ENCODE measurements at places on chromosomes 7 and 10.
A peak's percentile ranks its signal among the peaks of the same experiment; 100 is the strongest.

DNA sequence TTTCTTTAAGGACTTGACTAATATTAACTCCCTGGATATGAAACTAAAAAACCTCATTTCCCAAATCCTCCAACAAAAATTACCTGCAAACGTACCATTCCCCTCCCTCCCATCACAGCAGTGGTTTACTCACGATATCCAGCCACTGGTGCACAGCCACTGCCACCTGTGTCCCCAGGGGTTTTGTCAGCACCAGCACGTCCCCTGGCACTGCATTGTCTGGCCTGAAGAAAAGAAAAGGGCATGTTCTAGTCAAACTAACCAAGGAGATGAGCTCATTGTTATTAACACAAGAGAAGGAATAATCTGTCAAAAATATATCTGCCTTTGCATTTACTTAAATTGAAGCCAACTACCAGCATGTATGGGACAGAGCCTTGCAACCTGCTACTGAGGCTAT, 18.5 kb downstream of the SEPHS1 start:
- no peak for DNase-seq

GRCh38 chr10:78658645-78659597, 409.8 kb upstream of the ZMIZ1 start:
- no peak for DNase-seq

GRCh38 chr7:35993676-35994606, 159.1 kb upstream of the EEPD1 start:
- no peak for DNase-seq

GRCh38 chr10:129163531-129163930, 303.5 kb upstream of the MGMT start:
- no peak for DNase-seq

GRCh38 chr7:140607441-140607989, 33.1 kb downstream of the DENND2A start:
- DNase-seq: no peak

GRCh38 chr10:103839872-103840739, 15.3 kb downstream of the SH3PXD2A start:
- DNase-seq: peak; percentile 93

DNA sequence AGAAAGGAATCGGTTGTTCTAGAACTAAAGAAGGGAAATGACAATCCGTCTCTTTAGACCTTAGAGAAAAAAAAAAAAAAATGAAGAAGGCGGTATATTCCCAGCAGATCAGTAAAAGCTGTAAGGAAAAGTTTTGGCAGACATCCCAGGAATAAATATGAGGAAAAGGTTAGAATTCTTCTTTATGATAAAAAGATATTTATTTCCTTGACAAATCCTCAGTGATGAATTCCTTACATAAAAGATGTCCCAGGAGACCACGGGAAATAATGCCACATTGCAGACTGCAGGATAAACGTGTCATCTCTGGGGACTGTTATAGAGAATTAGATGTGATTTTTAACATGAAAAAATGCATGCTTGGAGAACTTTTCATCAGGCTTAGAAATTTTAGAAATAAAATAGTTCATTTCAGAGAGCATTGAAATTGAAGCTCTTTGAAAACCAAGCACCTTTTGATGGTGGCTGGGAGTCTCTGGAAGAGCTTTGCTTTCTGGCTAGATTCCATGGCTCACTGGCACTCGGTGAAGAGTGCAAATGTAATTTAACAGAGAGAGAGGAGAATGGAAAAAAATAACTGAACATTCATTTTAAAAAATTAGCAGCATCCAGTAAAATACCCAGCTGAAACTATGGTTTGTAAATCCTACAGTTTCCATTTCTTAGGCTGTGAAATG, 98.2 kb downstream of the PRPF18 start:
- DNase-seq: no peak
